ENCODE measurements at places on chromosomes 2 and 18.

GRCh38 chr2:179812501-179812900 is 48.9 kb downstream of the ZNF385B start:
- DNase-seq: no peak

- DNase-seq: no peak
Observed at GRCh38 chr2:1791685-1792435, 47.5 kb upstream of the PXDN start.

DNA sequence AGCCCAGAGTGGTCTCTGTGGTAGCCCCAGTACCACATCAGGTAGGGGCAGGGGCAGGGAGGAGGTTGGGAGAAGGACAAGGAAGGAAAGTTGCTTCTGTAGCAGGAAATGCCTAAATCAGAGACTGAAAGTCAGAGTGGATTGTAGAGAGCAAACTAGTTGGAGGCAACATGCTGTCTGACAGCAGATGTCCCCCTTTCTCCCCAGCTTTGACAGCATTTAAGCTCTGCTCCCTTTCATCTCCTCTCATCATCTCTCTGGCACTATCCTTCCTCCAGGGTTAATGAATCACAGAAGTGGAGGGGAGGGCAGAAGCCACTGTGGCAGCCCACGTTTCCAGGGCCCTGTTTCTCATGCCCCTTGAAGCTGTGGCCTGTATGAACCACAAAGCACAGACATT is 50.4 kb downstream of the BOD1L2 start:
- no peak for DNase-seq

DNA sequence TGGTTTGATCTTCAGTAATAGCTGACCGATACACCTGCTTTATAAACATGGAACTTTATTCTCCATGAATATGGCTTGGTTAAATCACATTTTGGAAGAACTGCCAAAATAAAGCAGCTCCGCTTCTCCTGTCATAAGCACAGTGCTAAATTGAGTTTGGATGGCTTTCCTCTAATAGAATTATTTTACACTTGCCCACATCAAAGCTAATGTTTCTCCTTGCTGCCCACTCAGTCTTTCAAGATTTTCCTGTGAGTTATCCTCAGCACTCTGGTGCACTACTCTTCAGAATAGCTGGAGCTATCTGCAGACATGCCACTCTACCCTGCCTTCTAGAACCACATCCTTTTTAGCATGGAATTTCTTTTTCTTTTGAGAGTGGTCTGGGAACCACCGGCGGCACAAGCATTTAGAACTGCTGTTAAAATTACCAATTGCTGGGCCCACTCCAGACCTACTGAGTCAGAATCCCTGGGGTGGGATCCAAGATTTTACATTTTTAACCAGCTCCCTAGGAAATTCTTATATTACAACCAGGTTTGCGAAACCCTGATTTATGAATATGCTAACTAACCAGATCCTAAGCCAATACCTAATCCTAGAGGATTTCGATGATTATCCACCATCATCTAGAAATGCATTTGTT is 283.3 kb downstream of the AFF3 start:
- DNase-seq: no peak

- DNase-seq: no peak
Observed at GRCh38 chr2:216657980-216658379, 24.8 kb downstream of the IGFBP2 start.

DNA sequence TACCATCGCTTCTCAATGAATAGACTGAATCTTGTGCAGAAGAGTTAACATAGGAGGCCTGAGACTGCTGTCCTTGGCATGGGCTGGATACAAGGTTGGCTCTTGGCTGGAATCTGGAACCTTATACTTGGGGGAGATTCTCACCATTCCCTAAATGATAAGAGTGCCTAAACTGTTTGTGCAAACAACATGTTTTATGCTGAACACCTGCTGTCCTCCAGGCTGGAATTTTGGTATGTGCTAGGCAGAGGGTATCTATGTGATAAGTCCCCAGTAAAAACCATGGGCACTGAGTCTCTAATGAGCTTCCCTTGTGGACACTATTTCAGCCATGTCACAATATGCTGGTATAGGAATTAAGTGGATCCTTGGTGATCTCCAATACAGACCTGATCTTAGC is 12.8 kb downstream of the PGAP1 start:
- DNase-seq: no peak

DNA sequence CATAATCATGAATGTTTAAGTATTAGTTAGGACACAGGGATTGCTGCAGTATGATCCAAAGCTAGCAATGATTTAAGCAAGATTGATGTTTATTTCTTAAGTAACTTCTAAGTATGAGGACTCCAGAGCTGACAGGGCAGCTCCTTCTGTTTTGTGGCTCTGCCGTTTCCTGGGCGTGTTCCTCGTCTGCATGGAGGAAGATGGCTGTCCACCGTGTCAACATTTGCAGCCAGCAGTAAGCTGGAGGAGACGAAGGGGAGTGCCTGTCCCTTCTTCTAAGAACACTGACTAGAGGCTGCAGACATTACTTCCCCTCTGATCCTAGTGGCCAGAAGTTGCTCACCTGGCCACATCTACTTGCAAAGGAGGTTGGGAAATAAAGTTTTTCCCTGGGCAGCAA is 144.1 kb downstream of the MYO1B start:
- no peak for DNase-seq

DNA sequence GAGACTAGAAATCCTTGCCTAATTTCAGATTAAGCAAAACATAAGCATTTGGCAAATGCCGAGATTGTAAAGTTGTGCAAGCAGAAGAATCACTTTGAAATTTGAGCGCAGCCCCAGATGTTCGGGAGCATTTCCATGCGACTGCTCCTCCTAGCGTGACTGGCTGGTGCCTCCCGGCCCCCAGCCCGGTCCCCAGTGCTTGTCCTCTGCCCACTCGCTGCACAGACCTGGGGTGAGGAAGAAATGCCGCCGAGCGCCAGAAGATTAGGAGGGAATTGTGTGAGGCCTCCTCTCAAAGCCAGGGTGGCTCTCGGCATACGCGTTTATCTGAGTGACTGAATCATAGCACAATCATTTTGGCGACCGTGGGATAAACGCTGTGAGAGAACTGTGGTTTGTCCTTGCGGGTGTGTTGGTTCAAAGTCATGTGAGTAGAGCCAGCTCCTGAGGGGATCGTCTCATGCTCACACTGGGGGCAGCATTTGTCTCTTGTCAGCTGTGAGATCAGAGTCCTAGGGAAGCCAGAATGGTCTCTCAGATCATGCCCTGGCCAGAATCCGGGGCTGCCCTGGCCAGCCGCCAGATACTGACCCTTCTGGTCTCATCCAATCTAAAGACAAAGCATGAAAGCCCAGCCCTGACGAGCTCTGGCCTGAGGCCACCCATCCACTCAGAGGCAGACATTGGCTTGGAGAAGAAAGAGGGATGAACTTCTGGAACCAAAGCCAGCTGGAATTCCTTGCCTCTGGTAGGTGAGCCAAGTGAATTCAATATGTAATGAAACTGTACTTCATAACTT is 189.3 kb downstream of the SH3RF3 start:
- no peak for DNase-seq

GRCh38 chr2:20015482-20016083 is 3.1 kb upstream of the MATN3 start:
- DNase-seq: peak; percentile 23

- no peak for DNase-seq
Observed at GRCh38 chr2:65293376-65293775, 65.7 kb downstream of the ACTR2 start.

DNA sequence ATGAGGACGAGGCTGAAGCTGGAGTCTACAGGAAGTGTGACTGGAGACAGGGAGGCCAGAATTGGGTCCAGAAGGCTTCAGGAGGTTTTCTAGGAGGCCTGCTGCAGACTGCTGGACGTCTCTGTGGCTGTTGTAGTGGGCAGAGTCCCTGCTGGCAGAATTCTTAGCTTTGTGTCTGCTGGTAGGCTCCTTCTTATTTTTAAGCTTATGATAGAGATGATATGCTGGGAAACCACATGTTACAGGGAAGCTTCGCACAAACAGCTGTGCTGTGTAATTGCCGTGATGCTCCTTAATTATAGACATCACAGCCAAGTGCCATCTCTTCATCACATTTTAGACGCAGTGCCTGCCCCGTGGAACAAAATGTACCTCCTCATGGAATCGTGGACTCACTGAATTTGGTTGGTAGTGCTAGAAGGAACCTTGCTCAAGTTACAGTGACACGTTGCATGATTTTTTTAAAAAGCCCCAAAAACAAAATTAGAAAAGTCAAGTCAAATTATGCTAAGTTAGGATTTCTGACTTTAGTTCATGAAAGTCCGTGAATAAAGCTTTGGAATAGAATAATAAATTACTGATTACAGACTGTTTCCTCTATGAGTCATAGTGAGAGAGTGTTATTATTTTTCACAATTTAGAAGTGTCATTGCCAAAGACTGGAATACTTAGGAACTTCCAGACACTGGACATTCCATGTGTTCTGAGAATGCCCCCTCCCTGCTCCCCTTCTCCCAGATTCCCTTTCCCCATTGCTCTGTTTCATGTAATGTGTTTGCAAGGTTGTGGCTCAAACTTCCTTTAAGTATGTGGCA is 144.1 kb downstream of the FHOD3 start:
- DNase-seq: no peak

DNA sequence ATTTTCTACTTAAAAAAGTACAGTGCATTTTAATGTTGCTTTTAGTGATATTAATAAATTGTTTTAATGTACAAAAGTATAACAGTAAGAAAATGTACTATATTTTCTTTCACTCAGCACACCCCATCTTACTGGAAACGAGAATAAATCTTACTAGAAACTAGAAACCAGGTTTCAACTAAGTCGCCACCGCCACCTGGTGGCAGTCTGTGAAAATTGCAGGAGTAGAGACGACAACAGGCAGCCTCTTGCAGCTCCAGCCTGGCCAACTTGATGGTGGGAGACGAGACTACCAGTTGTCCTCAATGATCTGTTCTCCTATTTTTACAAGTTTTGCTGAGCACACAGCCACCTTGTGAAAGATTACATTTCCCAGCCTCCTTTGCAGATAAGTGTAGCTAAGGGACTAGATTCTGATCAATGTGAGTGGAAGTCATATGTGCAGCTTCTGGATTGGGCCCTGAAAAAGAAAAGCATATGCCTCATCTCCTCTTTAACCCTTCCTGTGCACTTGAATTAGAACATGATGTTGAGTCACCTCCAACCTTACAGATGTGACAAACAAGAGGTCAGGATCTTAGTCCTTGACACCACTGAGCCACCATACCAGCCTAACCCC is 8.7 kb downstream of the OTOF start:
- DNase-seq: peak; percentile 50

GRCh38 chr2:236627841-236628240 is 58.2 kb downstream of the ACKR3 start:
- DNase-seq: no peak

GRCh38 chr18:56412951-56413350 is 225.4 kb downstream of the TXNL1 start:
- DNase-seq: no peak

DNA sequence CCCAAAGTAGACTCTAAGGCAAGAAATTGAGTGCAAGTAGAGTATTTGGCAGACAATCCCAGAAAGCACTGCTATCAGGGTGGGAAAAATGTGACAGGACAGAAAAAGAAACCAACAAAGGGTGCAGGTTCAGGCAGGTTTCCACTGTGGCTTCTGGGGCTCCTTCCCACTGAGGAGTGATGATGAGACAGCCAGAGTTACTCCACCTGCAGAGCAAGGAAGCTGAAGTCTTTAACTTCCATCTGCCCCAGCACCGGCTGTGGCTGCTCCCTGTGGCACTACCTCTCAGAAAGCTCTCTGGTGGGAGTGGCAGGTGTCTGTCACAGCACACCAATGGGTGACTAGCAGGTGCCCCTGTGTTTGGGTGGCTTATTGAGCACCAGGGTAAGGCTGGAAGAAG is 37.6 kb upstream of the ACKR3 start:
- DNase-seq: no peak

GRCh38 chr2:221283896-221284545 is 288.1 kb downstream of the EPHA4 start:
- DNase-seq: no peak

- peak; percentile 68 for DNase-seq
Observed at GRCh38 chr2:65420712-65421431, 11.5 kb downstream of the SPRED2 start.

DNA sequence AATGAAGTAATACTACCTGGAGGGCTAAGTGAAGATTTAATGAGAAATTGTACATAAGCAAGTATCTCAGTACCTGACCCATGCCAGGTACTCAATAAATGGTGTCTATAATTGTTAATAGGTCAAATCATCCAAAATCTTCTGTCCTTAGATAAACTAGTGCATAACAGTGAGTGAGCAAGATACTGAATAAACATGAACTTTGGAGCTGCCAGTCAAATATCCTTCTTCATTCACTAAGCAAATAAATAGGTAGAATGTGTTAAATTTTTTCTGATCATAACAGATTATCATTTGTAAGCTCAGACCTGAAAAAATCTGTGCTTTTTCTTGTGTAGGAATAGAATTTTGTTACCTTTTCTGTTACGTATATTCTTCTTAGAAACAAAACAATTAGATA is 39.6 kb downstream of the RAB3GAP1 start:
- DNase-seq: no peak

DNA sequence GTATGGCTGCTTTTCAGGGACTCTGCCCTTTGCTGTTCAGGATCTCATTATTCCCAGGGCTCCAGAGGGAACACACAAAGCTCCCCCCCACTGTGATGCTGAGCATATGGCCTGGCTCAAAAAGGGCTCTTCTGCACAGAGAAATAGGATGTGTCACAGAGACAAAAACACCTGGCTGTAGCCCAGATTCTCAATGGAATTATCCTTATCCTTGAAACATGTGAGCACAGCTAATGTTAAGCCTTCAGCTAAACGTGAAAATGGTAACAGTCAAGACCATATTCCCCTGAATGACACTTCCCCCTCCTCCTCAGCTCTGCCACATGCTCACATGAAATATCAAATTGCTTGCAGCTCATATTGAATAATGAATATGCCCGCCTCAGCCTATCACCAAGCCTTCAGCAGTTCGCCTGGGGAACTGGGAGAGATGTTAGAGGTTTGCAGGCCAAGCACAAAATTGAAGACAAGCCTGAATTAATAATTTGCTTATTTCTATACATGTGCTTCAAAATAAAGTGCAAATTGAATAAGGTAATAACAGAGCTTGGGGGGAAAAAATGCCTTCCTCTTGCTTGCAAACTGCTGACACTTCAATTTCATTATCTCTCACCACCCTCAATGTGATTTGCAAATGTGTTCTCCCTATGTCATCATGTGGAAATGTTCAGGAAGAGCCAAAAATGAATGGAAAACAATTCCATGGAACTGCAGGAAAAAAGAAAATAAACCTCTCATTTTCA is 181.0 kb upstream of the HNRNPA3 start:
- DNase-seq: no peak

GRCh38 chr2:223053484-223054192 is 1.6 kb downstream of the KCNE4 start:
- DNase-seq: no peak

Measured in GF-D8 (cell line).